ENCODE measurements at places on chromosomes 16 and 17.

DNA sequence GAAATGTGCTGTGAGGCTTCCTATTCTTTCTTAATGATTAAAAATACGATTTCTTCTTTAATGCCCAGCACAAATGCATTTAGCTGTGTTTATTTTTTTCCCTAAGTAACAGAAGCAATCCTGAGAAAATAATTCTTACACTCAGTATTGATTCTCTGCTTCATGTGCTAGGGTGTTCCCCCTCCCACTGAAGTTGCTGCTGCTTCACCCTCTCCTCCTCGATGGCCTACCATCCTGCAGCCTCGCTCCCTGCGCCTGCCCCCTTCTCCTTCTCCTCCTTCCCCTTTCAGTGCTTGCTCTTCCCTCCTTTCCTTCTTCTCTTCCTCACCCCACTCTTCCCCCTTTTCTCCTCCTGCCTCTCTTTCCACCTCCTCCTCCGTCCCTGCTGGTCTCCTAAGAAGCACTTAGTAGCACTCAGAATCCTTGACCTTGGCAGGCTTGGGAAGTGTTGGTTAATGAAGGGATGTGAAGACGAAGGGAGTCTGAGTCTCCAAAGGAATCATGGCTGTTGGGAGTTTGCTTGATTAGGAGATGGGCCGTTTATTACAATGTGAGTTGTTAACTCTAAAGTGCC, 119.7 kb downstream of the RPTOR start:
- no peak for DNase-seq

DNA sequence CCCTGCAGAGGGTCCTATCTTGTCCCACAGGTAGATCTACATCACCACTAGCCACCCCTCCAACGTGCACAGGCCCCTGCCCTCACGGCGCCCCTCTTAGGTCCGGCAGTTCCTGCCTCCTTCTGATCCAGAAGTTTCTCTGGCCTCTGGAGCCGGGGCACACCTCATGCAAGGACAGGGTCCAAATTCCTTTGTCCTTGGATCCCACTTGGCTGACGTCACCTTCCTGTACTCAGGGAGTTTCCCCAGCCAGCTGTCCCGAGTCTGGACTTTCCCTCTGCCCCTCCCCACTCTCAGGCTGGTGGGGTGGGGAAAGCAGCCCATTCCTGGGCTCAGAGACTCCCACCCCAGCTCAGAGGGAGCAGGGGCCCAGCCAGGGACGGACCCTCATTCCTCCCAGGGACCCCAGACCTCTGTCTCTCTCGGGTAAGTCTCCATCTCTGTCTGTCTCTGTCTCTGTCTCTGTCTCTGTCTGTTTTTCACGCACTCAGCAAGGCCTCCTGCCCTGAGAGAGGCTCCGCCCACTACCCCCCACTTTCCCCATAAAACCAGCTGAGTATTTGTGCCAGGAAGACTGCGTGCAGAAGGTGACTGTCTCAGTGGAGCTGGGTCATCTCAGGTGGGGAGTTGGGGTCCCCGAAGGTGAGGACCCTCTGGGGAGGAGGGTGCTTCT, at the start of gene IL32:
Gene IL32, plus strand, starts transcription at position 572 of the 673 bp plus-strand sequence. CDS start 172 bp downstream, outside the sequence.
- peak; percentile 82 for DNase-seq

DNA sequence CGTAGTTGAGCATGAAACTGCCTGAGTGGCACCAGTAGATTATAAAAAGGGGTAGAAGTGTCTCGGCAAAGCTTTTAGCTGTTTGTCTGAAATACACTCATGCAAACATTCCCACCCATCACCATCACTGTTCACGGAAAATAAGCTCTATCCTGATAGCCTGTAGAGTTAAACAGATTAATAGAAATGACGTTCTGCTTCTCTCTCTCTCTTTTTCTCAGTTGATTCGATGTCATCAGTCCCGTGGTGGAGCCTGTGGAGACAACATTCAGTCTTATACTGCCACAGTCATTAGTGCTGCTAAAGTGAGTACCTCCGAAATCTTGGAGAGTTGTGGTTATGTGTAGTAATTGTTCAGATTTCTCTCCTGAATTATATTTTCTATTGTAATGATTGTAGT, 224.7 kb downstream of the BCAS3 start:
- no peak for DNase-seq

DNA sequence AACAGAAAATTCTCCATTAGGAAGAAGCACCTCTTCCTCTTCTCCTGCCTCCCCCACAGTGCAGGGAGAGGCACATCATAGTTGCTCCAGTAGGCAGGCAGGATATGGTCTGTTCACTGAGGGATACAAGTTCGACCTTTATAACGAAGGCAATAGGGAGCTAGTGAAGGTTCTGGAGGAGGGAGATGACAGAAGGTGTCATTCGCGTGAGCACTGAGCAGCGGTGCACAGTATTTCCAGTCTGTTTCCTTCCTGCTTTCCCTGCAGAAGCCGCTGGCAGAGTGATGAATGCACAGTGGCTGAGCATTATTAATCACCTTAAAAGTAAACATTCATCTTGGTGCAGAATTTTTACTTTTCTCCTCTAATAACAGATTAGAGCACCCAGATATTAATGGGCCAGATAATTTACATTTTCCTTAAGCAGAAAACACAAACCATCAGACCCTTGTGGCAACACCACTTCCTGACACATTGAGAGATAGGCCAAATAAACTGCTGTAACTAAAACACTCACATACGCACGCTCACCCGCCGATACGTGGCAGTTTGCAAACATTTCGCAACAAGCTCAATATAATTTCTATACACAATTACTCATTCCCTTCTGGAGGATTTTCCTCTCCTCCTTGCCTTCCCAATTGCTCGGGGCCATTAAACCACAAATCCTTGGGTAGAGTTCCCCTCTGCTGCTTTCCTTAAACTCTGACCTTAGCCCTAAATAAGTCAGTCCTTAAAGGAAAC, 69.5 kb downstream of the AIPL1 start:
- DNase-seq = no peak

DNA sequence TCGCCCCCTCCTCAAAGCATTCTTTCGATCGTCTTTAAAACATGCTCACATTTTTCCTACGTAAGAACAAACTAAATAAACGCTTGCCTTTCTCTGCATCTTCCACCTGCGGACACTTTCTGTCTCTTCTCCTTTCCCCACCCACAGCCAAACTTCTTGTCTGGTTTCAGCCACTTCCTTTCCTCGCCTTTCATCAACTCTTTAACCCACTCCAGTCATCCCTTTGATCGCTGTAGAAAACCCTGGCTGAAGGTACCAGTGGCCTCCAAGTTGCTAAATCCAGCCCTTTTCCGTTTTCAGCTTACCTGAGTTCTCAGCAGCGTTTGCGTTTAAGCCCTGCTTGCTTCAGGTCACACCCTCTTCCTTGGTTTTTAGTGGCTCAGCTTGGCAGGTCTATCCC, 483 bp downstream of the RPA1 start:
- DNase-seq = peak; percentile 24

GRCh38 chr17:48615047-48615962, at the start of gene HOXB8:
TSS of gene HOXB8 (minus strand) at chr17:48615292. CDS start at chr17:48614704, 588 bp downstream.
- no peak for DNase-seq

- DNase-seq = peak; percentile 44
Measured at GRCh38 chr16:47037396-47037745, 63.9 kb upstream of the DNAJA2 start.

GRCh38 chr16:1612320-1613111, at the start of gene CRAMP1:
TSS of gene CRAMP1 (plus strand) at chr16:1612360. CDS start at chr16:1614640, 2,280 bp downstream.
- DNase-seq = peak; percentile 30

DNA sequence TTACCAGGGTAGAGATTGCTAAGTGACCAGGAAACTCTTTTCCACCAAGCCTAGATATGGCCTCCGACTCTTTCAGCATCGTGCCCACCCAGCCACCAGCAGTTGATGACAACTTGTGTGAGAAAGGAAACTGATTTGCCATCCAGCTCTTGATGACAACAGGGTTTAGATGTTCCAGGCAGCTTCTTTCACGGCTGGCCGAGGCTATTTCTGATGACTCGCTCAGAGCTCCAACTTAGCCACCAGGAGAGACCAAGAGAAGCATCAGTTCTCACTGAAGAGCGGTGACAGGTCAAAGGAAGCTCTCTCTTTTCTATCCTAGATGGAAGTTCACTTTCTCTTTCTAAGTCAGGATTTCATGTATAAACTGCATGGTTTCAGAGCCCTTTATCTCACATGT, 61.2 kb downstream of the MPHOSPH6 start:
- DNase-seq = no peak

GRCh38 chr17:2059547-2060384, 4.9 kb downstream of the HIC1 start:
- no peak for DNase-seq

DNA sequence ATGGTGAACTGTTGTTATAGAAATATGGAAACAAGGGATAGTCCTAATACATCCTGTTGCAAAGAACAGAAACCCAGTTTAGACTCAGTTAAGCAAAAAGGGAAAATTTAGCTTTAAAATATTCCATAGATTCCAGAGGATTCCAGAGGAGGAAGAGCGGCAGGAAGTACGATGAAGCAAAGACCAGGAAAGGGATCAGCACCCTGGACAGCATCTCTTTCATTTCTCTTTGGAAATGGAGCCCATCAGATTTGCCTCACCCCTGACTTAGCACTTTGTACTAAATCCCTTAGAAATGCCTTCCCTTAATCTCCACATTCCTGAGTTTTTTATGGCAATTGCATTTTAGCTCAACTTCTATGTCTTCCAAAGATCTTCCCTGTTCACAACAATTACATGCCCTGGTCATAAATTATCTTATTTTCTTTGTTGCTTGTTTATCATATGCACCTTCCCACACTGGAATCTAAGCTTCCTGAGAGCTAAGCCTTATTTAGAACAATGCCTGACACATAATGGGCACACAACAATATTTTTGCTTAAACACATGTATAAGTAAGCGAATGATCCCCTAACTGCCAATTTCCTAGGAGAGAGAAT, 150.0 kb upstream of the RBFOX1 start:
- no peak for DNase-seq

- DNase-seq = no peak
Measured at GRCh38 chr17:82225368-82226029, 3.3 kb upstream of the SLC16A3 start.

- DNase-seq = peak; percentile 2
Measured at GRCh38 chr16:8194794-8195193, 395.5 kb downstream of the TMEM114 start.

DNA sequence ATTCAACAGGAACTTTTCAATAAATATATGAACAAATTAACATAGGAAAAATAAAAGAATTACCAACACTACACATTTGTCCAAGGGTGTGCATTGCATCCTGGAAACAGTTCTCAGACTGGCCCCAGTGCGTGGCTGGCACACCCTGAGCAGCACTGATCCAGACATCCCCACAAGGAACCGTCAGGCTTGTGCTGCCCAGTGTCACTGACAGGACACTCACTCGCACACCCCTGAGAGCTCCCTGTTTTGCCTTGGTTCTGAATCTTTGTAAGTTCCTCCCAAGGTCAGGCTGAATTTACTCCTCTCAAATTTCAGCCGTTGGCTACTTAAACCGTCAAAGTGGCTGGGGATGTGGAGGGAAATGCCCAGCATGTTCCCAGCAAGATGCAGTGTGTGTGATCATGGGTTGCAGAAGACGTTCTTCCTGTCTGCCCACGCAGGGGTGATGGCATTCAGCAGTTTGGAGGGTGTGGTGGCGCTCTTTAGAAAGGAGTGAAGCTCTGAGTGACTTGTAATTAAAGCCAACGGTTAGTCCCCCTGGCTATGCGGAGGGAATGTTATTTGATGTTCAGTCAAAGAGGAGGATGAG, 1.7 kb downstream of the MT2A start:
- DNase-seq = peak; percentile 88

DNA sequence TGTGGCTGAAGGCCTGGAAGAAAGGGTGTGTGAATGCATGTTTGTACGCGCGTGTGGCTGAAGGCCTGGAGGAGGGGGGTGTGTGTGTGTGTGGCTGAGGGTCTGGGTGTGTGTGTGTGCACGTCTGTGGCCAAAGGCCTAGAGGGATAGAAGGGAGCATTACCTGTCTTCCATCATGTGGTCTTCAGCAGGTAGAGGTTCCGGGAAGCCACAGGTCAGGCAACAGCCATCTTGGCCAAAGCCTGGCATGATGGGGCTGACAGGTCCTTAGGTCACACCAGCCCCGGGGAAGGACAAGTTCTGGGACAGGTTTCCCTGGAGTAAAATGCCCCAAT, 5.2 kb downstream of the LITAFD start:
- DNase-seq = no peak

DNA sequence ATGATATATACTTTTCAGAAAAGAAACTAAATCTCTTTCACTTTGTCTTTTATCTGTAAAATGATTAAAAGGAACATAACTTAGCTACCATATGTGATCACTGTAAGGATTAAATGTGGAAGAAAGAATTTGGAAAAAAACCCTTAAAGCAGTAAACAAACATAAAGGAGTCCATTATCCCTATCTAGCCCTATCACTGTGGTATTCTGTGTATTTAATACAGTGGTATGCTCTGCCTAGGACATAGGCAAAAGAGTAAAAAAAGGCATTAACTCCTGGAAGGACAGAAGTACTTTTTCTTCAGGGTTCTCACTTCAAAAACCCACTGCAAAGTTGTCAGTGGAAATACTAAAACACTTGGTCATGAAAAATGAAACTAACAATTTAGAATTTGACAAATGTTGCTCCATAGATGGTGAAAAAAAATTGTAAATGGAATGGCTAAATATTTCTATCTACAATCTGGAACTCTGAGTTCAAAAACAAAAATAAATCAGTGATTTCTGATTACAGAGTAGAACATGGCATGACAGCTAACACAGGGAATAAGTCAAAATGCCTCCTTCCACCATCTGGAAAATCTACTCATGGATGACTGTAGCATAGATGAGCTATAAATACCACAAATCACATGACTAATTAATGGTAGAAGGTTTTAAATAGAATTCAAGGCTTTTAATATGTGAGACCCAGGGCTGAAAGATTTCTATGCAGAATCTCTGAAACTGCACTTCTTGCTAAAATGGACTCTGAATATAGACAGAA, 140.1 kb downstream of the ITFG1 start:
- no peak for DNase-seq

GRCh38 chr16:9334103-9334502, 242.7 kb downstream of the HAPSTR1 start:
- DNase-seq = no peak

GRCh38 chr16:14121142-14121541, 50.0 kb downstream of the MRTFB start:
- no peak for DNase-seq

- DNase-seq = peak; percentile 81
Measured at GRCh38 chr16:68079626-68080344, 5.4 kb upstream of the NFATC3 start.

GRCh38 chr17:43745541-43745940, 13.1 kb downstream of the SOST start:
- DNase-seq = no peak

Measured in activated CD4-positive, alpha-beta T cell treated with anti-CD3 and anti-CD28 coated beads for 48 hours (primary cell).